ENCODE measurements at places on chromosomes 3 and 15. TPM values are rescaled to one million over a fixed set of nuclear protein-coding genes. Genes with fewer than 3 reads are reported as not detected.

DNA sequence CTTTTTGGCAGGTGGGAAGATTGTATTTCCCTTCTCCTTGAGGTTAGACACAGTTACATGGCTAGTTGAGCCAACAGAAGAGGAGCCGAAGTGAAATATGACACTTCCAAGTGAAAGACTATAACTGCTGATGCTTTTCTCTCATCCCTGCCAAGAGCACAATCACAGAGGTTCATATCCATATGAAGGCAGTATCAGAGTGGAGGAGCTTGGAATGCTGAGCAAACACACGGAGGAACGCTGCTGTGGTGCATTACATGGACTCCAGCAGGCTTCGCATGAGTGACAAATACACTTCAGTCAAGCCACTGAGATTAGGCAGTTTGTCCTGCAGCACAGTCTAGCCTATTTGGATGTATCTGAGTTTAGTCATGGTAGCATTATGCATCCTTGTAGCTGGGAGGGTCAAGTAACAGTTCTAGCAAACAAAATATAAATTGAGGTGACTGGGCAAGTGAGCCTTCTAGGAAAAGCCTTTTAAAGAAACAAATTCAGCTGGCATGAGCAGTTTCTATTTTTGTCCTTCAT is 5.4 kb downstream of the IQCF6 start:
- no peak for DNase-seq

DNA sequence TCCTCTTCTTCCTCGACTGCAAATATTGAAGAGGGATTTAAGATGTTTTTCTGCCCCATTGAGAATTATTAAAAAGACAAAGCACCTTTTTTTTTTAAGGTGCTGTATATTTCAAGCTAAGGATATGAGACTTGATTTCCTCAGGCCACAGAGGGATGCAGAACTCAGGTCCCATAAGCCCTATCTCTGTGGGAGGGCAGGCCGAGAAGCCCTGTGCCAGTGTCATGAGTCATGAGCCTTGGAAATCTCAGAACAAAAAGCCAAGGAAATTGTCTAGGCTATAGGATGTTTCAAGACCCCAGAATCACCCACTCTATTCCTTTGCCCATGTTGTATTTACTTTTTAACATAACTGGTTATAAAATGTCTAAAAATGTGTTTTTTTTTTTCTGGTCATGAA is 7.3 kb downstream of the ESYT3 start:
- DNase-seq = no peak

DNA sequence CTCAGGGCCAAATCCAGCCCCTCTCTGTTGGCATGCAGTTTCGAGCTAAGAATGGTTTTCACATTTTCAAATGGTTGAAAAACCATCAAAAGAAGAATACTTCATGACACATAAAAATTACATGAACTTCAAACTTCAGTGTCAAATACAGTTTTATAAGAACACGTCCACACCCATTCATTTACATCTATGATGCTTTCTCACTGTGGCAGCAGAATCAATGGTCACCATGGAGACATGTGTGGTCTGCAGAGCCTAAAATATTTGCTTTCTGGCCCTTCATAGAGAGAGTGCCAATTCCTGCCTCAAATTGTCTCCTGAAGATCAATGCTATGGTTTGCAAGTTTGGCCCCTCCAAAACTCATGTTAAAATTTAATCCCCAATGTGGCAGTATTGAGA is 405.8 kb downstream of the OCA2 start:
- no peak for DNase-seq

GOLGA6L2 gene
- total RNA-seq = not detected

DNA sequence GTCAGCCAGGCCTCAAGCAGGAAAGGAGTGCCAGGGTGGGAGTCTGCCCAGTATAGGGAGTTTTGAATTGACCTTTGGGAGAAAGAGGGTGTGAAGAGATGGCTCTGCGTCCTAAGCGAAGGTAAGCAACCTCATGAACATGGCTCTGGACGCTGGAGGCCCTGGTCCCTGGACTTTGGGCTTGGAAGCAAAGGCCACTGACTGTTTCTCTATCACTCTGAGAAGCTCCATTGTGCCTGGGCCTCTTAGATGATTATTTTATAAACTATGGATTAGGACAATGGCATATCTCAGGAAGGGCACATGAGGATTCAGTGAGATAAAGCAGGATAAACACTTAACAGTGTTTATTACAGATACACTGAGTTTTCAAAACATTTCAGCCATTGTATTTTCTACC is 59.0 kb downstream of the SUCLG2 start:
- no peak for DNase-seq

GRCh38 chr15:69804786-69805185 is 292.9 kb downstream of the TLE3 start:
- DNase-seq = no peak

GRCh38 chr15:29970402-29970695 is 112.4 kb upstream of the GOLGA8J start:
- peak; percentile 25 for DNase-seq

DNA sequence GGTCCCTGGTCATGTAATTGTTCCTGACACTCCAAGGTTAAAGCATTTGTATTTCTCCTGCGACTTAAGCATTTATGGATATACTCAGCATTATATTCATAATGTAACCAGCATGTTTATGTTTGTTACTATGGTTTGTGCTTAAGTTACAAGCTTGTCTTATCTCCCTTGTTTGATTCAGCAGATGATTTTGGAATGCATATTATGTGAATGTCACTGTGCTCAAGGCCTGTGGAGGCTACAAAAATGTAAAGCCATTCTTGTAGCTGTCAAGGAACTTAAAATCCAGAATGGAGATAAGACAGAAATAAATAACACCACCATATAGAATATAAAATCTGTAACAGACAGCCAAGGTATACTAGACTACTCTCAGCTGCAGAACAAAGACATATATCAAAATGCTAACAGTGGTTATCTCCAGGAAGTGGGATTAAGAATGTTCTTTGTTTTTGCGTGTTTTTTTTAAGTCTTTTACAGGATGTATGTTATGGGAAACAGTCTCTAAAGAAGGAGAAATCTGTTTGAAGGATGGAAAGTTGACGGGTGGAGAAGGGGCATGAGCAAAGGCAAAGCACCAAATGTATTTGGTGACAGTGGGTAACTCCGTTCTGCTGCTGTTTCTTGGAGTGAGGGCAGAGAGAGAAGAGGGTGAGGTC is 61.4 kb downstream of the IGF2BP2 start:
- DNase-seq = no peak

DNA sequence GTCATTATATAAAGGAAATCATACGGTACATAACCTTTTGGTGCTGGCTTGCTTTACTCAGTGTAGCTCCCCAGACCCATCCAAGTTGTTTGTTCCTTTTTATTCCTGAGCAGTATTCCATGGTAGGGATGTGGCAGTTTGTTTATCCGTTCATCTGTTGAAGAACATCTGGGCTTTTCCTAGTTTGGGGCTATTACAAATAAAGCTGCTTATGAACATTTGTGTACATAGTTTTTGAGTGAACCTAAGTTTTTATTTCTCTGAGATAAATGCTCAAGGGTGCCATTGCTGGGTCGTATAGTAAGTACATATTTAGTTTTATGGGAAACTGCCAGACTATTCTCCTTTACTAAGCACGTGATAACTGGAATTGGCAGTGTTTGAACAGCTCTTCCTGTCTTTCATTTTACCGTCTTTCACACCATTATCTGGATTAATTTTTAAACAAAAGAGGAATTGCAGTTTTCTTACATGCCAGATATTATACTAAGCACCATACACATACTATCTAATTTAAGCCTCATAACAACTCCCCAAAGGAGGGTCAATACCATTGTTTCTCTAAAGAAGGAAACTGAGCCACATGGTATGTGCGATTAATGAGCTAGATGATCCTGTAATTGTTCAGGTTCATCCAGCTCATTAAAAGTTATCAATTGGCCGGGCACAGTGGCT is 85.6 kb downstream of the PTPRG start:
- DNase-seq = no peak

CHRNA7 gene
- 0.21 TPM for total RNA-seq

- no peak for DNase-seq
These were observed 65.8 kb downstream of the PDE8A start for GRCh38 chr15:85047271-85047948.

CPNE9 gene
- total RNA-seq = not detected

- DNase-seq = peak; percentile 42
These were observed 21.0 kb downstream of the ILDR1 start for GRCh38 chr3:122000936-122001605.

- no peak for DNase-seq
These were observed 69.8 kb upstream of the BLM start for GRCh38 chr15:90647326-90647725.

- no peak for DNase-seq
These were observed 115.2 kb downstream of the GABRG3 start for GRCh38 chr15:27086149-27086548.

GRCh38 chr15:74696398-74696729 is 540 bp upstream of the EDC3 start:
- no peak for DNase-seq

LNP1 gene
- total RNA-seq = 3.3 TPM

GCNT3 gene
- 1.9 TPM for total RNA-seq

DNA sequence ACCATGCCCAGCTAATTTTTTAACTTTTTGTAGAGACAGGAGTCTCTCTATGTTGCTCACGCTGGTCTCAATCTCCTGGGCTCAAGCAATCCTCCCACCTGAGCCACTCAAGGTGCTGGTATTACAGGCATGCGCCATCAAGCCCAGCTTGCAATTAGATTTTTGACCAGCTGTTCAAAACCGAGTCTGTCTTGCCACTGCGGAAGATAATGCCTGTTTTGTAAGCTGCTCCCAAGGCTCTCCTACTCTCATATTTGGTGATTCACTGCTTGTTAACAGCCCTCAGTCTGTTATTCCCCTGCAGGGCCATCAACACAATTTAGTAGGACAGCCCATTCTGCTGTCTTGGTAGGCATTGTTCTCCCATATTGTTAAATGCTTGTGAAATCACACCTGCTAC is 17.8 kb upstream of the MCCC1 start:
- no peak for DNase-seq

- DNase-seq = no peak
These were observed 23.0 kb upstream of the COPG1 start for GRCh38 chr3:129226374-129226773.

DNA sequence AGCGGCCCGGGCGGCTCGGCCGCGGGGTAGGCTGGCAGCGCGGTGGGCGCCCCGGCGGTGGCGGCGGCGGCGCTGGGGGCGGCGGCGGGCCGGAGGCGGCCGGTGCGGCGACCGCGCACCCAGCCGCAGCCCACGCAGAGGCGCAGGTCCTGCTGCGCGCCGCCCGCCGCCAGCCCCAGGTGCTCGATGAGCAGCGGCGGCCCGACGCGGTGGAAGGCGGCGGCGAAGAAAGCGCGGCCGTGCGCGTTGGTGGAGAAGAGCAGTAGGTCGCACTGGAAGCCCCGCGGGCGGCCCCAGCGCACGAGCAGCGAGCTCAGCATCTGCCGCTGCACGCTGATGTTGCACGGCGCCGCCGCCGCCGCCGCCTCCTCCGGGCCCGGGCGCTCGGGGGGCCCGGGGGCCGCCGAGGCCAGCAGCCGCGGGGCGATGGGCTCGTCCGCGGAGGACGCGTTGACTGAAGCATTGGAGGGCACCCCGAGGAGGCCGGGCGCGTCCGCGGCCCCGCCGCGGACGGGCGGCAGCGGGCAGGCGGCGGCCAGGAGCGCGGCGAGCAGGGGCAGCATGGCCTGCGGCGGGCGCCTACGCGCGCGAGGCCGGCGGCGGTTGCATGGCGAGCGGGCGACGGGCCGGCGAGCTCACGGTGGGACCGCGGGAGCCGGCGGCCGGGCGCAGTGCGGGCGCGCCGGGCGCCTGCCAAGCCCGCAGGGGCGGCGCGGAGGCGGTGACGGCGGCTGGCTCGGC is 452 bp downstream of the TMEM158 start:
- DNase-seq = no peak

ITIH4 gene
- 3.7 TPM for total RNA-seq

GRCh38 chr3:13272831-13273603 is 147.1 kb downstream of the NUP210 start:
- DNase-seq = no peak

GRCh38 chr3:128176276-128176833 is 23.1 kb downstream of the EEFSEC start:
- DNase-seq = no peak

CPEB1 gene
- total RNA-seq = 0.82 TPM

DNA sequence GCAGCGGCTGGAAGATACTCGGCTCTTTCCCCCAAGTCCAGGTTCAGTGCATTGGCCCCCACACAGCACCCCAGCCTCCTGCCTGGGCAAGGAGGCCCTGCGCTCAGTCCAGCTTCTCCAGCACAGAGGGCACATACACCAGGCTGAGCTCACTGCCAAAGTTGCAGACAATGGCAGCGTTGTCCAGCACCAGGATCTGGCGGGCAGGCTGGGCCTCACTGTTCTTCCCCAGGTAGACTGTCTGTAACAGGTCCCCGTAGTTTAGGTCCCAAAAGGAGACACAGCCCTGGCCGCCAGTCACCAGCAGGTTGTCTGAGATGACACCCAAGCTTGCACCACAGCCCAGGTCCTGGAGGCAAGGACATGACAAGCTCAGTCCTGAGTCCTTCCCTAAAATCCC is 32.9 kb downstream of the PTPN23 start:
- DNase-seq = no peak

GRCh38 chr3:107227091-107227490 is 150.1 kb upstream of the CCDC54 start:
- no peak for DNase-seq

DNA sequence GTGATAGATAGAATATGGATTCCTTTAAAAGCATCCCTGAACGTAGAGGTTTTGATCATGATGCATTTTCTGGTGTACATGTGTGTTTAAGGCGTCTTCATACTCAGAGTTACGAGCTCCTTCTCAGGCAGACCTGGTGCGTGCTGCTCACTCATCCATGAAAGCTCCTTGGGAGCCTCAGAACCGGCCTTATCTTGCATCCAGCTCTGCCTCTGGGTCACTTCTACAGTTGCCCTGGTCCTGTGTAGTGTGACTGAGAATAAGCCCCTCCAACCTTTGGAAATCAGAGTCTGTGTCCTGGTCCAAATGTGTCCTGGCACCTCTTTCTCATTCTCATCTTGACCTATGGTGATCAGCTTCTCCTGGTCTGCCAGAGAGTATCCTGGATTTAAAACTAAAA is 17.3 kb upstream of the RARRES1 start:
- DNase-seq = no peak

DNA sequence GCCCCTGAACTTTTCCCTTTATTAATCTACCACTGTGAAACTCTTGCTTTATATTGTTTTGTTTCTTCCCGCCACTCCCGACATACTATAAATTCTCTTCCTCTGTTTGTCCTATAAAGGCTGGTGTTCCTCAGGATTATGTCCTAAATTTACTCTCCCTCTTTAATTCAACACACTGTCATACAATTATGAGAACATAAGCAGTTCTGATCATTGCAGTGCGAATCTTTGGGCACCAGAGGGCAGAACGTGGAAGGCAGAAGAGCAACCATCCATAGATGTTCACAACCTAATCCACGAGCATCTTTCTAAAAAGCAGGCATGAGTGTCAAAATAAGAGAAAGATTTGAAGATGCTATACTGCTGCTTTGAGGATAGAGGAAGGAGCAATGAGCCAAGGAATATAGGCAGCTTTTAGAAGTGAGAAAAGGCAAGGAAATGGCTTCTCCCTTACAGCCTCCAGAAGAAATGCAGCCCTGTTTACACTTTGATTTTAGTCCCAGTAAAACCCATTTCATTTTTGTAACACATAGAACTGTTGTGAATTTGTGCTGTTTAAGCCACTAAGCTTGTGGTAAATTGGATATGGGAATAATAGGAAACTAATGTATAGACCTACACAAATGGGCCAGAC is 179.4 kb downstream of the GBE1 start:
- DNase-seq = peak; percentile 51

TGM5 gene
- total RNA-seq = not detected

GRCh38 chr3:55676643-55677042 is 189.5 kb upstream of the WNT5A start:
- DNase-seq = no peak

- DNase-seq = no peak
These were observed 3.6 kb downstream of the RBMS3 start for GRCh38 chr3:29284497-29284896.

ITIH1 gene
- total RNA-seq = not detected

GRCh38 chr15:69666921-69667811 is 214.5 kb downstream of the RPLP1 start:
- no peak for DNase-seq
